HFF-Myc (cell line): ENCODE measurements at places on chromosomes 12 and 14.
A peak's percentile ranks its signal among the peaks of the same experiment; 100 is the strongest.

DNA sequence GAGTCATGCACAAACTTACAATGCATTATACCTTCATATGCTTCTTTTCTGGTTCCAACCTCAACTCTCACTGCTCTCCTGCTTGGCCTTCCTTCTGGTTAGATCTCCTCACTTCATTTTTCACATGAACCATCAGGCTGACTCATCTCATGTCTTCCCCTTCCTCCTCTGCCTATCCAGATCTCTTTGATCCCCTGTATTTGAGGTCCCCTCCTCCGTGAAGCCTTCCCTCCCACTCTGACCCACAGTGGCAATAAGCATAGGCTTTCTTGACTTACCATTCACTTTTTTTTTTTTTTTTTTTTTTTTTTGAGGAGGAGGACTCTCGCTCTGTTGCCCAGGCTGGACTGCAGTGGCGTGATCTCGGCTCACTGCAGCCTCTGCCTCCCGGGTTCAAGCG, 14.7 kb upstream of the ASIC1 start:
- DNase-seq = no peak

DNA sequence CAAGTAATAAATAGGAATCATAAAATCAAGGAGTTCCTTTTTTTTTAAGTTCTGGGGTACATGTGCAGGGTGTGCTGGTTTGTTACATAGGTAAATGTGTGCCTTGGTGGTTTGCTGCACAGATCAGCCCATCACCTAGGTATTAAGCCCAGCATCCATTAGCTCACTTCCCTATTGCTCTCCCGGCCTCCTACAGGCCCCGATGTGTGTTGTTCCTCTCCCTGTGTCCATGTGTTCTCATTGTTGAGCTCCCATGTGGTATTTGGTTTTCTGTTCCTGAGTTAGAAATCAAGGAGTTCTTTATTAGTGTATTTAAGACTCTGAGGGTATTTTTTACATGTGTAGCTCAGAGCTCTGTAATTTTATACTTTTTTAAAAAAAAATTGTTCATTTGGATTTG, 86.0 kb downstream of the SCFD1 start:
- no peak for DNase-seq

- no peak for DNase-seq
Measured at GRCh38 chr14:90675399-90675798, 140.8 kb downstream of the TTC7B start.

GRCh38 chr14:24232121-24232644, at the start of gene NEDD8:
TSS of gene NEDD8 (minus strand) at chr14:24232367. CDS start at chr14:24232267, 100 bp downstream.
- DNase-seq = peak; percentile 86

DNA sequence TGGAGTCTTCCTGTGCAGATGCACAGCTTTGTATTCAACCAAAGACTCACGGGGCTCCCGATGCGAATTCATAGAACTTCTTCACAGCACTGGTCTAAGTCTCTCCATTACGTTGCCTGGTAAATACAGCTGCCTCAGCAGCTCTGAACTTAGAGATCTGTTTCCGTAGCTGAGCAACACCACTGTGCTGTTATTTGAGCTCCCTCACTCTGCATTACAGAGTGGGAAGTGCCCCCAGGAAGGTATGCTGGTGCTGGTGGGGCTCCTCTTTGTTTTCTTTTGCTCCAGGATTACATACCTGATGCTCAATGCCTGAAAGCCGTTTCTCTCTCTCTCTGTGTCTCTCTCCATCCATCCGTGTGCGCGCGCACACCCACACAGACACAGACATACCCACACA, 227.5 kb upstream of the RMST start:
- DNase-seq = no peak

GRCh38 chr14:99057576-99058083, 214.4 kb downstream of the BCL11B start:
- DNase-seq = no peak

DNA sequence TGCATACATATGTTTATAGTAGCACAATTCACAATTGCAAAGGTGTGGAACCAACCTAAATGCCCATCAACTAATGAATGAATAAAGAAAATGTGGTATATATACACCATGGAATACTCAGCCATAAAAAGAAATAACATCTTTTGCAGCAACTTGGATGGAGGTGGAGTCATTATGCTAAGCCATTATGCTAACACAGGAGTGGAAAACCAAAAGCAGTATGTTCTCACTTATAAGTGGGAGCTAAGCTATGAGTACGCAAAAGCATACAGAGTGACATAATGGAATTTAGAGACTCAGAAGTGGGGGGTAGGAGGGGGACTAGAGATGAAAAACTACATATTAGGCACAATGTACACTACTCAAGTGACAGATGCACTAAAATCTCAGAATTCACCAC, 16.2 kb upstream of the SPTSSA start:
- no peak for DNase-seq

GRCh38 chr12:115118177-115118724, 434.3 kb upstream of the TBX3 start:
- no peak for DNase-seq
